ENCODE measurements at places on chromosomes 2 and 18.

- no peak for DNase-seq
Observed at GRCh38 chr18:2627821-2628276, 27.7 kb upstream of the SMCHD1 start.

GRCh38 chr2:211875488-211875887, 663.1 kb downstream of the ERBB4 start:
- no peak for DNase-seq

GRCh38 chr18:79988451-79989194, at the start of gene TXNL4A:
TXNL4A (minus strand) TSS chr18:79988563; CDS start chr18:79988392, 171 bp downstream.
- DNase-seq = peak; percentile 91

DNA sequence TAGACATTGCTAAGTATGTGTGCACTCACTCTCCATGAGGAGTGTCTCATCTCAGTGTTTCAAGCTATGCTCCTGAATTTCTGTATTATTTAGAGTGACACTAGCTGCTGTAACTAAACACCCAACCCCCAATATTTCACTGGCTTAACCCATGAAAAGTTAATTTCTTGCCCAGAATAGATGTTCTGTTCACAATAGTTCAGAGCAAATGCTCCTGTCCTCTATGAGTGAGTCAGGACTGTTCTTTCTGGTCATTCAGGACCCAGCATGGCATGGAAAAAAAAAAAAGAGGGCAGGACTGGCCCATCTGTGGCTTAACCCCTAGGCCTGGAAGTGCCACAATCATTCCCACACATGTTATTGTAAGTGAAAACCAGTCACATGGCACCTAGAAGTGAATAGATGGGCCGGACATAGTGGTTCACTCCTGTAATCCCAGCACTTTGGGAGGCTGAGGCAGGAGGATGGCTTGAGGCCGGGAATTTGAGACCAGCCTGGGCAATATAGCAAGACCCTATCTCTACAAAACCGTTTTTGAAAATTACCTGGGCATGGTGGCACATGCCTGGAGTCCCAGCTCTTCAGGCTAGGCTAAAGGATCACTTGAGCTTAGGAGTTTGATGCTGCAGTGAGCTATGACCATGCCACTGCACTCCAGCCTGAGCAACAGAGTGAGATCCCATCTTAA, 663.6 kb downstream of the IRS1 start:
- no peak for DNase-seq

DNA sequence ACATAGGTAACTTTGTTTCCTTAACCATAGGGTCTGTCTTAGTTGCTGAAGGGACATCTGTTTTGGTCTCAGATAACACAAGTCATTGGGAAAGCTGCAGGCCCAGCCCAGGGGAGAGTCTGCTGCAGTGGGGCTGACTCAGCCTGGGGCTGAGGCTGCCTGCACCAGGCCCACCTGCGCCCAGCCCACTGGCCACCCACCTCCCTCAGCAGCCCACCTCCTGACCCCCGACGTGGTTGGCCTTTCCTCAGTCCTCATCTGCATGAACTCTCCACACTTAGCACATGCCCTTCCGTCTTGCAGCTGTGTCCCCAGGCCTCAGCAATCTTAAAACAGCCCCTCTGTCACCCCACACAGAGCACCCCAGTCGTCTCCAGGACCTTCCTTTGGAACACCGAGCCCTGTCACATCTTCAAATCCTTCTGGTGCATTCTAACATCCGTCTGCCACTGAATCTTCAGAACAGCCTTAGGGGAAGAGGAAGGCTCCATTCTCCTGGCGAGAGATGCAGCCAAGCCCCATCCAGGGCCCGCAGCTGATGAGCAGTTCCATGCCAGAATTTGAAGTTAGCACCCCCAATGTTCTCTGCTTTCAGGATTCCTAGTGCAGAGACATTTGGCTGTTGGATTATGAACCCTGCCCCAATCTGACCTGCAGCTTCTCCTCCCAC, 231.4 kb downstream of the SEPTIN10 start:
- DNase-seq = no peak

DNA sequence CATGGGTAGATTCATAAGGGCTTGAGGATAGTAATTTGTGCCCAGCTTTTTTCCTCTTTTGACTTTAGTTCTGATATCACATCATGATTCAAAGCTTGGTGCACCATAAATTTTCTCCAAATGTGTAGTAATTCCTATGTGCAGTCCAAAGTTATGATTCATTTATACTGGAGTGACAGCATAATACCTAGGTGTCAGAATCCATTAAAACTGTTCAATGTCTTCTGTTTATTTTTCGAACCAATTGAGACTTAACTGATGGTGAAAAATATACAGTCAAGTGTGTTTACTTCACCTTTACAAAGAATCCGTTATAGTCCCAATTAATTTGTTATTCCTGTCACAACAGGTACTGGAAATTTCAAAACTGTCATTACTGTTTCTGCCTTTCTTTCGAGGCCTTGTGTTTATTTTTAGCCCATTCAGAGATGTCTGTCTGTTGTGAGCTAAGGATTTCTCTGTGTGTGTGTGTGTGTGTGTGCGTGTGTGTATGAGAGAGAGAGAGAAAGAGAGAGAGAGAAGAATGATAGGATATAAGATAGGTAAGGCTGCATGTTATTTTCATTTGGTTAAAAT, 389.7 kb upstream of the ATP5MC3 start:
- DNase-seq = no peak

Measured in GM10248 (cell line).